BJ (cell line): ENCODE measurements at places on chromosomes 7 and 10. TPM values are rescaled to one million over a fixed set of nuclear protein-coding genes. Genes with fewer than 3 reads are reported as not detected.
A peak's percentile ranks its signal among the peaks of the same experiment; 100 is the strongest.

The IL6 gene
- polyA plus RNA-seq = 25.7 and 31.0 TPM in 2 replicates

The NPM3 gene
- 31.8 and 35.6 TPM in 2 replicates for polyA plus RNA-seq

The PDK4 gene
- 0.05 and 0.18 TPM in 2 replicates for polyA plus RNA-seq

The ENKUR gene
- polyA plus RNA-seq = 0.06 TPM in 1 of 2 replicates, not detected in the other

The TEX47 gene
- polyA plus RNA-seq = not detected in 2 replicates

The AQP1 gene
- polyA plus RNA-seq = 2.3 and 3.9 TPM in 2 replicates

The IFIT3 gene
- polyA plus RNA-seq = 18.7 and 25.8 TPM in 2 replicates

The PCLO gene
- polyA plus RNA-seq = 0.69 and 0.76 TPM in 2 replicates

The HILPDA gene
- polyA plus RNA-seq = 16.0 and 21.5 TPM in 2 replicates

The MUC3A gene
- polyA plus RNA-seq = not detected in 2 replicates

DNA sequence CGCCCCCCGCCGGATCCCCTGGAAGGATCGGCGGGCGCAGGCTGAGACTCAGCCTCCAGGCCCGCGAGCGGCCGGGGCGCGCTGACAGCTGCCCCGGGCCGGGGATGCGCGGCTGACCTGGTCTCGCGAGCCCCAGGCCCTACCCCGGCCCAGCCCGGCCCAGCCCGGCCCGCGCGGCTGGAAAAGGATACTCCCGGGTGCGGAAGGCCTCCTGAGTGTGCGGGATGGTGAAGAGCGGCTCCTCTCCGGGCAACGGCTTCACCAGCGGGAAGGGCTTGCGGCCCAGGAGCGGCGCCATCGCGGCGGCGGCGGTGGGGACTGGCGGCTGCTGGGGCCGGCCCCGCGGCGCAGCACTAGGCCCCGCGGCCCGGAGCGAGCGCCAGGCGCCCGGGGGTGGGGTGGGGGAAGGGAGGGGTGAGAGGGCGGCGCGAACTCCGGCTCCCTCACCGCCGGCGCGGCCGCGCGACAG, 423 bp downstream of the BAZ1B start:
- DNase-seq = no peak

GRCh38 chr7:47778153-47778661, 170.1 kb downstream of the PKD1L1 start:
- DNase-seq = no peak

GRCh38 chr10:48215486-48216203, 58.9 kb downstream of the FRMPD2 start:
- no peak for DNase-seq

- DNase-seq = no peak
Measured at GRCh38 chr10:101848894-101849351, 5.3 kb upstream of the KCNIP2 start.

DNA sequence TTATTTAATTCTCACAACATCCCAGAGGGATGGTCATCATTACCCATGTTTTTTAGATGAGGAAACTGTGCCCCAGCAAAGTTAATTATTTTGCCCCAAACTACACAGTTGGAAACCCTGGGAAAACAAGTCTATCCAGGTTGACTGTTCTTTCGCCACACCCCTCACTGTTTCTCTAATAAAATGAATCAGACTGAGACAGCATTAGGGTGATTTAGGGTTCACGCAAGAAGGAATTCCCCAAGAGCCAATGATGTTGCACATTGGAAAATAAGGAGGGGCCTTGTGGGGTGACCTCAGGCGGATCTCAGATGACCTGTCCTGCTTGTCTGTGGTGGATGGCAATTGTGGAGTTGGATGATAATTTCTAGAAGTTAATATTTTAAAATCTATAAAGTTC, 135.7 kb upstream of the TBX20 start:
- DNase-seq = no peak

GRCh38 chr10:79475877-79476276, 30.5 kb upstream of the ZCCHC24 start:
- DNase-seq = no peak

DNA sequence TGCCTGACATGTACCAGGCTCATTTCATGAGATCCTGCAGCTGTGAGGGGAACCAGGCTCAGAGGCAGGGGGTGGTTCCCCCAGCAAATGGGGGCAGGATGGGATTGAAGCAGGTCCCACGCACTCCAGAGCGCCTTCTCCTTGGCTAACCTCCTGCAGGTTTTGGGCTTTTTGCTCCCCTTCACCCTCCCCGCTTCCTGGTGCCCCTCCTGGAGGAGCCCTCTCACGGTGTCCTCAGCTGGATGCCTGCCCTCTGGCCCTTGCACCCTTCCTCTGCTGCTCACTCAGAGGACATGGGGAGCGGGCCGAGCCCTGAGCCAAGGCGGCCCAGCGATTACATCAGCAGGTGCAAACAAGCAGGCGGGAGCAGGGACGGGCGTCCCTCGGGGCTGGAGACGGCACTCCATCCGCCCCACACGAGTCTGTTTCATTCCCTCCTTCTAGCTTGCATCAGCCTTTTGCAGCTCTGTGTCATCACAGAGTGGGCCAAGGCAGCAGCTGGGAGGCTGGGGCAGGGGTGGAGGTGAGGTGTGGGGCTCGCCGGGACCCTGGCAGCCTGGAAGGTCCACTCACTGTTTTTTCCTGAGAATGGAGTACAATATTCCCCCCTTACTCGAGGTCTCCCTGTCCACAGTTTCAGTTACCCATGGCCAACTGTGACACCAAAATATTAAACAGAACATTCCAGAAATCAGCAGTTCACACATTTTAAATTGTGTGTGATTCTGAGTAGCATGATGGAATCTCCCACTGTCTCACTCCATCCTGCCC, 52.7 kb upstream of the SLC29A3 start:
- DNase-seq = no peak

- no peak for DNase-seq
Measured at GRCh38 chr10:47378183-47378510, 5.9 kb downstream of the ZNF488 start.

- DNase-seq = no peak
Measured at GRCh38 chr10:70096016-70096704, 36.5 kb downstream of the AIFM2 start.

DNA sequence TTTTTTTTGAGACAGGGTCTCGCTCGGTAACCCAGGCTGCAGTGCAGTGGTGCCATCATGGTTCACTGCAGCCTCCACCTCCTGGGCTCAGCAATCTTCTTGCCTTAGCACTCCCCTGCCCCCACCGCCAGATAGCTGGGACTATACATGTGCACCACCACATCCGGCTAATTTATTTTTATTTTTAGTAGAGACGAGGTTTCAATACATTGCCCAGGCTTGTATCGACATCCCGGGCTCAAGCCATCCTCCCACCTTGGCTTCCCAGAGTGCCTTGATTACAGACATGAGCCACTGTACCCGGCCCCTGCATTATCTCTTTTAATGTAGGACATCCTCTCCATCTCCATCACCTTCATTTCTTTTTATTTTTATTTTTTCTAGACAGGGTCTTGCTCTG, 213.3 kb downstream of the CUX1 start:
- DNase-seq = no peak

- no peak for DNase-seq
Measured at GRCh38 chr10:84539216-84539615, 210.8 kb downstream of the CCSER2 start.

DNA sequence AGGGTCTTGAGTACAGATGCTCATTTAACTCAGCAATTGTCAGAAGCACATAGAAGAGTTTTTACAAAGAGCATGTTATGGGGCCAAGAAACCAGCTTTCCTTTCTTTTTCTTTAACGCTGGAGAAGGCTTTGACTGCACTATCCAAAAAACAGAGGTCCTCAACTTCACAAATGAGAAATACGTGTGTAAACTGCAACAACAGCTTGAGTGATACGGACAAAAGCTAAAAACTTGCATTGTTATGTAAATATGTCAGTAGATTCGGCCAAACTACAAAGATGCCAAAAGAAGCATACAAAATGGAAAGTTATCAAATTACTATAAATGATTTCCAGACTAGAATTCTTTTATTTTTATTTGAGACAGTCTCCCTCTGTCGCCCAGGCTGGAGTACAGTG, 62.4 kb upstream of the C10orf90 start:
- no peak for DNase-seq

DNA sequence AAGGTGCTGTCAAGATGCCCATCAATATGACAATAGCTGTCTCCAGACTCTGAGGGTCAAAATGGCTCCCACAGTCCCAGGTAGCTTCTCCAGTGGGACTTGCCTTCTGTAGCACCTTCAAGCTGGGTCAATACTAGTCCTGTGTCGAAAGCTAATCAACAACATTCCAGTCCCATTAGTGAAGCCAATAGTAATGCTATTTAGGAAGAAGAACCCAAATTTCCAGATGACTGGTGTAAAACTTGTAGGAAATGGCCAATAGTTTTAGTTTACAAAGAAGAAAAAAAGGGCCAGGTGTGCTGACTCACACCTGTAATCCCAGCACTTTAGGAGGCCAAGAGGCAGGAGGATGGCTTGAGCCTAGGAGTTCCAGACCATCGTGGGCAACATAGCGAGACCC, 2.0 kb upstream of the SPOCK2 start:
- no peak for DNase-seq

DNA sequence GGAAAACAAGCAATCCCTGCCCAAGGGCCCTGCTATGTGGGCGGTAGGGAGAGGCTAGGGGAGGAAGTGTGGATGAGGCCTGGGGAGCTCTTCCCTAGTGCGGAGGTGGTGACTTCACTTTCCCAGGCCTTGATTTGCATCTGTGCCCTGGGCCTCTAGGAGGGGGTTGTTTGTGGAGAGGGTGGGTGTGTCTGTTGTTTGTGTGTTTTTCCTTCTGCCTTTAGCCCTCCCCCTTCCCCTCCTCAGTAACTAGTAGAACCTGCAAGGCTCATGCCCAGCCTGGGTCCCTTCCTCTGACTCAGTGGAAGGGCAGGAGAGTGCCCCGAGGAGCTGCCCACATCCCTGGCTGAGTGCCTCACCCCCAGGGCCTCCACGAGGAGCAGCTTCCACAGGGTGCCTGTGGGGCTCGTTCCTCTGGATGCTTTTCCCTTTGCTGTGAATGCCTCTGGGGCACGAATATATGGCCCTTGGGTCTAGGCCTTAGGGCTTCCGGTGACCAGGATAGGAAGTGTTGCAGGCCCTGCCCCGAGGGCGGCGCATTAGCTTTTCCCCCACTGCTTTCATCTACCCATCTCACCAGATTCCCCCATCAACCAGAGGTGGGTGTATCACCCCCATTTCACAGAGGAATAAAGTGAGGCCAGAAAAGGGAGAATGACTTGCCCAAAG, 89.4 kb upstream of the DUSP5 start:
- DNase-seq = no peak

GRCh38 chr7:72161534-72161933, 250.6 kb downstream of the CALN1 start:
- DNase-seq = no peak

DNA sequence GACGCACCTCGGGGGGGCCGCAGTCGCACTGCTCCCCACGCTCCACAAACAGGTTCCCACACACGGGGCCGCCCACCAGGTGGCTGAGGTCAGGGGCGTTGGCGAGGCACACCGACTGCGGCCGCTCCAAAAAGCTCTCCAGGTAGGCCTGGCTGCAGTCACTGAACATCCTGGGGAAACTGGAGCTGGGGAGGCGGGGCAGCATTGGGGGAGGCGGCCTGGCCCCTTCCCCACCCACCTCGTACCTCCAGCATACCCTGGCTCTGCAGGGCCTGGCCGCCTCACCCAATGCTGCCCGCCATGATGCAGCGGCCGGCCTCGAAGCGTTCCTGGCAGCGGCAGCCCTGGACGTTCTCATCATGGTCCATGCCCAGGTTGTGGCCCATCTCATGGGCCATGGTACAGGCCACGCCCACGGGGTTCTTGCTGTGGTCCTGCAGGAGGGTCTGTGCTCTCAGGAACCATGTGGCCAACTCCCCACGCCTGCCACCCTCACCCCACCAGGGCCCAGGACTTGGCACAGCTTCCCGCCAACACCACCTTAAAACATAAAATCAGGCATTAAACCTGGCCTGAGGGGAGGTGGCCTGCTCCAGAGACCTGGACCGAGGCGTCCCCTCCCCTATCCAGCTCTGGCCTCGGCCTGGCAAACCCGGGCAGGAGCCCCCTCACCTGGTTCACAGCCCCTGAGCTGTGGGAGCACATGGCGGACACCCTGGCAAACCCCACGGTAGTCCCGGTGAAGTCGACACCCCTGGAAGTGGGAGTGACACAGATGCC, 5.0 kb downstream of the ADAM8 start:
- no peak for DNase-seq

DNA sequence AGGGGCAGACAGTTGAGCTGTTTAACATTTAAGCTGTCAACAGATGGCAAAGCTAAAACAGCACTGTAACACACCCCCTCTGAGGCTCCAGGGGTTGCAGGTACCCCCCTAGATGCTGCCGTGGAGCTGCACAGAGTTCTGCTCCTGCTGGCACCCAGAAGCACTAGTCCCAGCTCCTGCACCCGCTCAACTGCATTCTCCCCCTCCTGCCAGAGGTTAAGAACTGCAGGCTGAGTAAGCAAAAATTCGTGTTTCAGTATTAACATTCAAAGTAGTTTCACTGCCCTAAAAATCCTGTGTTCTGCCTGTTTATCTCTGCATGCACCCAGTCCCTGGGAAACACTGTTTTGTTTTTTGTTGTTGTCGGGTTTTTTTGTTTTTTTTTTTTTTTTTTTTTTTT, 790.8 kb upstream of the KCND2 start:
- no peak for DNase-seq

DNA sequence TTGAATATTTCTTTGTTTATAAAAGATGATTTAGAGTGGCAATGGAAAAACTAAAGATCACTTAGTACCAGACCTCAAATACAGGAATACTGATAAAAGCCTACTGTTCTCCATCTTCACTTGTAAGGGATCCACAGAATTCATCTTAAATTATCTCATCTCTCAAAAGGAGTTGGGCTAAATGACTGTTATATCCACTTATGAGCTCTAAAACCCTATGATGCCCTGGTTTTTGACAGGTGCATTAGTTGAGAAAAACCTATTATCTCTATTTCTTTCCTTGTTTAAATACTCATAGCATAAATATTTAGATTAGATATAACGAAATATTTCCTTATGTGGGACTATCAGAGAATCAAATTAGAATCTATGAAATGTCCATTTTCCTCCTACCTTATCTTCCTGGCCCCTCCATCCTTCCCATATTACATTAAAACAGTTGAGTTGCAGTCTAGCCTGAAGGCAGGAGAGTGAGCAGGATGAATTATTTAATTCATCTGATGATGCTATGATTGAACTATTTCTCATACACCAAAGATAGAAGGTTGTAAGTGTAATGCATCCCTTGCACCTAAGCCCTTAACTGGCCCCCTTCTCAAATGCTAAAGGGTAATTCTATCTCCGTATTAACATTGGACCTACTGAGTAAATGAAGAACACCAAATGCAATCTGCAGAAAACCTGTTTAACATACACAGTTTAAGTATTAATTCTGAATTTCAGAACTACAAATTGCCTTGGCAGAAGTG, 29.7 kb downstream of the PPP3CB start:
- no peak for DNase-seq

GRCh38 chr7:93219868-93220267, 6.4 kb downstream of the HEPACAM2 start:
- no peak for DNase-seq

DNA sequence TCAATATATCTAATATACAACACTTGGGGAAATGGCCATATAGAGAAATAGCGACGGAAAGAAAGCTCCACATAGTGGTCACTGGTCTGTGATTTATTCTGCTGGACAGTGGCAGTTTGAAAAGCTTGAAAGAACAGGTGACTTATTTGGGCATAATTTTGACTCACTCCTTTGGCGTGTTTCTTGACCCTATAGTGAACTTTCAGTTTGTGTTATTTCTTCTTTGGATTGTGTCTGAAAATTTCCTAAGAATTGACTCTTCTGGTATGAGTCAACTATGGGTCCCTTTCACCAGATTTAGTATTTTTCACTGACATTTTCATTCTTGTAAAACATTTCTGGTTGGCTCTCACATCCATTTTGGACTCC, 25.8 kb upstream of the IMMP2L start:
- DNase-seq = no peak

- no peak for DNase-seq
Measured at GRCh38 chr10:86945361-86946212, 11.8 kb downstream of the MMRN2 start.

GRCh38 chr10:27720529-27720928, 25.1 kb downstream of the MKX start:
- DNase-seq = peak; percentile 68
